ENCODE measurements at places on chromosomes 12 and 14.

DNA sequence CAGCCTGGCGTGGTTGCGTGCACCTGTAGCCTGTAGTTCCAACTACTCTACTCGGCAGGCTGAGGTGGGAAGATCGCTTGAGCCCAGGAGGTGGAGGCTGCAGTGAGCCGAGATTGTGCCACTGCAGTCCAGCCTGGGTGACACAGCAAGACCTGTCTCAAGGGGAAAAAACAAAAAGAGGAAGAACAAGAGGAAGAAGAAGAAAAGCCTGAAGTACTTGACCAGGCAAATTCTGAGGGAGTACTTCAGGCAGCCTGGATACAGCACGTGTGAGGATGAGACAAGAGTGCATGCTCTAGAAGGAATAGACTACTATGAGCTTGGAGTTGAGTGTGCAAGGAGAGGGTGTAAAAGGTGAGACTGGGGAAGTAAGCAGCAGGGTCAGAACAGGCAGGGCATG lies 1.8 kb downstream of the GDF3 start:
- DNase-seq, result no peak

- no peak for DNase-seq
Observed at GRCh38 chr12:96099421-96099820, 64.0 kb upstream of the LTA4H start.

- DNase-seq, result peak; percentile 11
Observed at GRCh38 chr12:67592228-67593011, 56.1 kb upstream of the DYRK2 start.

DNA sequence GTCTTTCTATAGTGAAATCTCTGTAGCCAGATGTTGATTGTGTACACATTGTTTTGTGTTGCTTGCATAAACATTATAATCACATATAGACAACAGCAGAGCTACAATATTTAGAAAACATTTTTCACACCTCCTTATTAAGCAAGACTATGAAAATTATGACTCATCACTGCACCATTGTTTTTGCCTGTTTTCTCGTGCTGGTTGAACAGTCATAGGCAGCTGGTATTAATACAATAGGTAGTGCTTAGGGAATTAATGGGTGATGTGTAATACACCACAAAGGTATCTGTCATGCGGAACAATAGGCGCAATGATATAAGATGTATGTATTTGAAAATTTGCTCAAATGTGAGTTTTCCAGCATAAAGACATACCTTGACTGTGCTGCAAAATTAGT lies 449.3 kb downstream of the FOXG1 start:
- no peak for DNase-seq

DNA sequence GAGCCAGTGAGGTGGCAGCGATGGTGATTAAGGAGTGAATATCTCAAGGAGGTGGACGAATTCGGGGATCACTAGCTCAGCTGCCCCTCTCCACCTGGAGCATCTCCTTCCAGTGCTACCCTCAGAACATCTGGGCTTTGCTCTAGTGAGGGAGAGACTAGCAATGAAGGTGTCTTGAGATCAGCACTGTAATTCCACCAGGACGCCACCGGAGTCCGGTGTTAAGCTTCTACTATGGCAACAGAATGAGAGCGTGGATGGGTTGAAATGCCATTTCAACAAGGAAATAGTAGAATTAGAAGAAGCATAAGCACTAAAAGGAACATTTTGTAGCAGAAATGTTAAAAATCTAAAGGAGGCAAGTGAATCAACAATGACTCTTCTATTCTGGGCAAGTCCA lies 61.1 kb downstream of the NTF3 start:
- DNase-seq, result no peak

- no peak for DNase-seq
Observed at GRCh38 chr12:114306646-114307045, 99.3 kb downstream of the TBX5 start.

- DNase-seq, result peak; percentile 2
Observed at GRCh38 chr14:39430762-39431415, 1.3 kb downstream of the FBXO33 start.

- DNase-seq, result no peak
Observed at GRCh38 chr12:33581613-33582122, 142.0 kb upstream of the SYT10 start.

DNA sequence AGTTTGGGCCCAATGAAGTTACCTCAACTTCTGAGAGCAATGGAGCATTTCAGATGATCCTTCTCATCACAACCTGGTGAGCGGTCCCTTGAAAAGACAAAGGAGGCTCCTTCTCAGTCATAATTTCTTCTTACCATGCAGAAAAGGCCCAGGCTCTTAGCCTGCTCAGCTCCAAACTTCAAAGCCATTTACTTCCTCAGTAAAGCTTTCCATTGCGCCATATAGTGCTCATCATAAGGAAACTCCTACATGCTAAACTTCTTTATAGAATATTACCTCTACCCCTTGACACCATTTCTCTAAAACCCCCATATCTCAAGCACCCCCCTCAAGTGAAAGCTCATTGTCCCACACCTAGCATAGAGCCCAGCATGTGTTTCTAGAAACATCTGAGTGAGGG lies 127.1 kb downstream of the GTF2A1 start:
- no peak for DNase-seq

DNA sequence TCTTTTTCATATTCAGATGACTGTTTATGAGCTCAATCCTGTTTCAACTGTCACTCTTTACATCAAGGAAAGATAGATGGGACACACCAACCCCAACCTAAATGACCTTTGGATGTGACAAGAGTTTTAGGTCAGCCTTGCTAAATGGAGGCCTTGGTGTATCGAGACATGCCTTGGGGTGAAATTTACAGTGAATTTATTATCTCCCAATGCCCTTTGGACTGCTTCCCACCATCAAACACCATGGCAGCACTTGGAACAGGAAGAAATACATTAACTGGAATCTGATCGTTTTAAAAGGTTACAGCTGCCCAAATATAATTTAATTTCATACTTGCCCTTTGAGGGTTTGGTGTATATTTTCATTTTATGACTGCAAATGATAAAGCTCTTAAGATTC lies 327.6 kb downstream of the SOX5 start:
- DNase-seq, result no peak

GRCh38 chr12:9895215-9895971 lies 14.1 kb downstream of the KLRF2 start:
- DNase-seq, result no peak

DNA sequence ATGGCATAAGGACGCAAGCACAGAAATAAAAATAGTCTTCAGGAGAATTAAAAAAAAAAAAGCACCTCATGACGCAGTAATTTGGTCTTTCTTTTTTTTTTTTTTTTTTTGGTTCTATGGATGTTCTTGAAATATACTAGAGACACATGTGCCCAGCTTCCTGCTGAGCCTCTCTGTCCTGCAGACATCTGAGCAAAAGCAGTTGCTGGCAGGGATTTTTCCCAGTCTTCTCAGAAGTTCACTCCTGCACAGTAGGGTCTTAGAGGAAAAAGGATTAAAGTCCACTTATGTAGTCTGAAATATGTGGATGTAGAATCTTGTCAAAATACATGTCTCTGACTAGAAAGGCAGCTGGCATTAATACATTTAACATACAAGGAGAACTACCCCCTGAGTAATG lies 1888.1 kb upstream of the SEL1L start:
- no peak for DNase-seq

GRCh38 chr12:94712815-94713515 lies 62.6 kb upstream of the TMCC3 start:
- no peak for DNase-seq

GRCh38 chr12:30679241-30679640 lies 16.4 kb downstream of the IPO8 start:
- no peak for DNase-seq

- DNase-seq, result no peak
Observed at GRCh38 chr12:48940181-48940580, 14.9 kb upstream of the FKBP11 start.

DNA sequence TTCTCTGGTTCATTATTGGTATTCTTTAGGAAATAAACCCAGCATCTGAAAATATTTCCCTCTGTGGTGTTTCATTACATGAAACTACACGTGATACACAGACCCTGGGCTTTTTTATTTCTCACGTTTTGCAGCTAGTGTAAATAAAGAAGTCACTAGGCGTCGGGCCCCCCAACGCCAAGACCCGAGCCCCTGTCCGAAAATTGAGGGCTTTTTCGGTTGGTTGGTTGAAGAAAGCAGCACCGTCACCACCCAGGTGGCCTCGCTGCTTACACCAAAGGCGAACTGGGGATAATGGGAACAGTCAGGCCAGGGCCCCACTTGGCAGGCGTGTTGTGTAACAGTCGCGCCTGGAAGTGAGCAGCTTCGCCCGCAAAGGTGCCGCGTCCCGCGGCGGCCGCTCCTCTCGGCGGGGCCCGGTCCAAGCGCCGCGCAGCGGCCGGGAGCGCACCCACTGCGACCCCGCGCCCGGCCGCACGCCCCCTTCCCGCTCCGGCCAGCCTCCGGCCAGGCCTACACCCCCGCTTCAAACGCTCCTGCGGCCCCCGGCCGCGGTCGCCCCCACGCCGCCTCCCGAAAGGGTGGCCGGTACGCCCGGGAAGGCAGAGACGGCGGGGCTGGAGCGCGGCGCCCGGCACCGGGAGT lies 1.2 kb downstream of the DUSP16 start:
- no peak for DNase-seq

DNA sequence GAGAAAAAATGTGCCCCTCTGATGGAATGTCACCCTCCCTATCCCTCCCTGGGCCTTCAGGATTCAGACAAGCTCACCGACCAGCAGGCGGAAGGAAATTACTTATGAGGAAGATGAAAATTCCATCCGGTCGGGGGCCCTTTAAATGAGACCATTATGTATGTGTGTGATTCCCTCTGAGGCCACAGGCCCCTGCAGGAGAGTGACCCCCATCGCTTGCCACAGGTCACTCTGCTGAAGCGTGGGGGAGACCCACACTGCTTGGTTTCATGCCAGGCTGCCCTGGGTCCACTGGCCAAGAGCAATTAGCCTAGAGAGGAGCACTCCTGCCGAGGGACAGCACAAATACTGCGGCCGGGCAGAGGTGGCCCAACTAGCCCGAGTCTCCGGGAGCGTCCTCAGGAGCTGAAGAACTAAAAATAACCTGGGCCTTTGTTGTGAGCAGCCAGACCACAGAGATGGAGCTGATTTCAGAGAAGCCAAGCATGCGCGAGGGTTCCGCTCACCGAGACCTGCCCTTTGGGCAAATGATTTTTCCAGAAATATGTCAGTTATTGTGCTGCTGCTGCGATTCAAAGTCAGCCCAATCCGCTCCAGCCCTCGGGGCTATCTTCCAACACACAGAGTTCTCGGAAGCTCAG lies 276.4 kb downstream of the DPF3 start:
- DNase-seq, result peak; percentile 90

GRCh38 chr14:100844846-100845245 lies 18.9 kb downstream of the MEG3 start:
- no peak for DNase-seq

GRCh38 chr12:26233631-26234030 lies 38.3 kb downstream of the SSPN start:
- no peak for DNase-seq

GRCh38 chr14:51576117-51576430 lies 75.6 kb upstream of the FRMD6 start:
- no peak for DNase-seq

DNA sequence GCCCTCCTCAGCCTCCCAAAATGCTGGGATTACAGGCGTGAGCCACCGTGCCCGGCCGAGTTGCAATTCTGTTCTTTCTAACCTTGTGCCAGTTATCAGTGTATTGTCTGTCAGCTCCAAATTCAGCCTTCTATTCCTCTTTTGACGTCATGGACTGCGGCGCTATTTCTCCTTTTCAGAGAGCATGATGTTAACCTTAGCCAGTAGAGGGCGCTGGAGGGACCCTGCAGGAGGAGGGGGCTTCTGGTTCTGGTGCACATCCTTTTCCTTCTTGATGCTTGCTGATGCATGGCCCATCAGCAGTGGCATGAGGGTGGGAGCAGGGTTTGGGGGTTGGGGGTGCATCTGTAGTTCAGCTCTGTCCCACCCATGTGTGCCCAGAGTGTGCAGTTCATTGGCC lies 179.3 kb upstream of the RMST start:
- DNase-seq, result no peak

DNA sequence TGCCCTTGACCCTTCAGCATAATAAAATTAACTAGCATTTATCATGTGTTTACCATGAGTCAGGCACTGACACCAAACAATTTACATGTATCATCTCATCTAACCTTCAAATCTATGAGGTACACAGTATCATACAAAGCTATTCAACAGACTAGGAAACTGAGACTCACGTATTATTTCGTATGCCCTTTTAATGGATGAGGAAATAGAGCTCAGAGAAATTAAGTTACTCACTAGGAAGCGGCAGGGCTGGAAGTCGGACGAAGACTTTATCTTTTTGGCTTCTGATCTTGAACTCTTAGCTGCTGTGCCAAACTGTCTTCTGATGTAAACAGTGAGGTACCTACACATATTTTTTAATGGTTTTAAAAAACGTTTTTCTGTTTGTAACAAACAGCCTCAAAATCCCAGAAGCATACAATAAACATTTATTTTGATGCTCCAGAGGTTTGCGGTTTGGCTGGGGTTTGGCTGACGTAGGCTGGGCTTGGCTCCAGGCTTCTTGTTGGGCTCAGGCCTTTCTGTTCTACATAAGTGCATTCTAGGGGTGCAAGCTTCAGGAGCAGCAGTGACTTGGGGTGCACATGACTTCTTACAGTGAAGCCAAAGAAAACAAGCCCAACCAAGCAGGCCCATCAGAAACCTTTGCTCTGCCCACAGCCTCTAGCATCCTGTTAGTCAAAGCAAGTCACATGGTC lies 184.7 kb downstream of the TBX5 start:
- no peak for DNase-seq

GRCh38 chr12:124778411-124778810 lies 85.3 kb downstream of the SCARB1 start:
- no peak for DNase-seq

GRCh38 chr12:108930155-108930554 lies 50.3 kb downstream of the DAO start:
- no peak for DNase-seq

- peak; percentile 38 for DNase-seq
Observed at GRCh38 chr12:106227641-106228319, 20.0 kb downstream of the CKAP4 start.

- no peak for DNase-seq
Observed at GRCh38 chr12:57133916-57134315, 5.6 kb downstream of the LRP1 start.

DNA sequence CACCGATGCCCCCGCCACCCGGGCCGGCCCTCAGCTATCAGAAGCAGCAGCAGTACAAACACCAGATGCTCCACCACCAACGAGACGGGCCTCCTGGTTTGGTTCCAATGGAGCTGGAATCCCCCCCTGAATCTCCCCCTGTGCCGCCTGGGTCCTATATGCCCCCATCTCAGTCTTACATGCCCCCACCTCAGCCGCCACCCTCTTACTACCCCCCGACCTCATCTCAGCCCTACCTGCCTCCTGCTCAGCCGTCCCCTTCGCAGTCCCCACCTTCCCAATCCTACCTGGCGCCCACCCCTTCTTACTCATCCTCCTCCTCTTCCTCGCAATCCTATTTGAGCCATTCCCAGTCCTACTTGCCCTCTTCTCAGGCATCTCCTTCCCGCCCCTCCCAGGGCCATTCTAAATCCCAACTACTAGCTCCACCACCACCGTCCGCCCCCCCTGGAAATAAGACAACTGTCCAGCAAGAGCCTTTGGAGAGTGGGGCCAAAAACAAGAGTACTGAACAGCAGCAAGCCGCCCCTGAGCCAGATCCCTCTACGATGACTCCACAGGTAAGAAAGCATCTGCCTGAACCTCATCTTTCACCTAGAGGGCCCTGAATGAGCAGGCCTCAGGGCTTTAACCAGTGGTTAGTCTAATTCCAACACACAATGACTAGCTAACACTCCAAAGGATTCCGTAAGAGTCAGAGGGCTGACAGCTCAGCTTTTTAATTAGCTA lies 851 bp downstream of the YLPM1 start:
- peak; percentile 41 for DNase-seq

- no peak for DNase-seq
Observed at GRCh38 chr14:101716077-101716950, 45.2 kb upstream of the PPP2R5C start.

GRCh38 chr12:61536117-61536516 lies 724.1 kb upstream of the USP15 start:
- no peak for DNase-seq

Measured in trophoblast cell (in vitro differentiated cells and primary cell).